Right lobe of liver (tissue), 6 donors: ENCODE measurements at places on chromosomes 6 and 20. TPM values are rescaled to one million over a fixed set of nuclear protein-coding genes. Genes with fewer than 3 reads are reported as not detected.

The DEFB125 gene
- total RNA-seq, result not detected

The GPSM3 gene
- 3.7 TPM for total RNA-seq

The LRRN4 gene
- total RNA-seq, result 0.14 TPM

The GGTLC1 gene
- total RNA-seq, result not detected

The PNLDC1 gene
- total RNA-seq, result not detected

The PACRG gene
- total RNA-seq, result 0.49 TPM
